ENCODE measurements at places on chromosomes 2 and 18.
A peak's percentile ranks its signal among the peaks of the same experiment; 100 is the strongest.

GRCh38 chr2:223433461-223433860 is 168.7 kb downstream of the SCG2 start:
- no peak for DNase-seq

- no peak for DNase-seq
Measured at GRCh38 chr2:40004336-40004735, 225.3 kb upstream of the THUMPD2 start.

DNA sequence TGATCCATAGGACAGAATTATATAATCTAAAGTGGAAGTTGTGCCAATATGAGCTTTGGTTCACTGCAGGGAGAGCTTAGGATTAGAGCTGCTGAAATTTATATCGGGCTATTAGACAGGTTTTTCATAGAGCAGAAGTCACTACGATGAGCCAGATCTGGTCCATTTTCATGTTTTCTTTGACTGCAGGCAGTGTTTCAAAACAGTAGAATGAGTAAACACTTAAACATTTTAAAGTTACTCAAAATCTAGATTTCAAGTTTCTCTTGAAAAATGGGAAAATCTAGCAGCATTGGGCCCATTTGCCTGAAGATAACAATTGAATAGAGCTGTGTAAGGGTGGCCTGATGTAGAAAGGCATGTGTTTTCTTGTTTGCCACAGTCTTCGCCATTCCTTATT is 14.5 kb upstream of the ADAM23 start:
- no peak for DNase-seq

DNA sequence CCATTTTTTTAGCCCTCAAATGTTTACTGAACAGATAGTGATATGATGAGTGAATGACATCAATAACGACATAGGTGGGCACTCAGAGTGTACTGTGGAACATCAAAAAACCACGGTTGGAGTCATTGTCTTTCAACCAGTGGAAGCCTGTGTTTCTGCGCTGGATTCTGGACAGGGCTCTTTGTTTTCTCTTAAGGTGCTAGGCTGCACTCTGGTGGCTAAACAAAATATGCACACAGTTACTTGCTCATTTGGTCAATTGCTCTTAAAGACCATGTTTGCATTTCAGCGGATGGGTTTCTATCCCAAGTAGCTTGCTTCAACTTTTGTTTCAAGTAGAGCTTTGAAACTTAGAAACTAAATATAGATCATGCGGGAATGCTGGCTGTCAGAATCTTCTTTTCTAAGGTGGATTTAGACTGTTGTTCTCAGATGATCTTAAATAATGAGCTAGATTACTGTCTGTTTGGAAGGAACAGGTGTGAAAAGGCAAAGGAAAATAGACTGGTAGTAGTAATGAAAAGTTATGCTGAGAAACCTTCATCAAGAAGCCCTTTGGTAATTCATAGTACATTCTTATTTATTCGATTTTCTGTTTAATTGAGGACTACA is 48.5 kb upstream of the LYPD6B start:
- peak; percentile 43 for DNase-seq

DNA sequence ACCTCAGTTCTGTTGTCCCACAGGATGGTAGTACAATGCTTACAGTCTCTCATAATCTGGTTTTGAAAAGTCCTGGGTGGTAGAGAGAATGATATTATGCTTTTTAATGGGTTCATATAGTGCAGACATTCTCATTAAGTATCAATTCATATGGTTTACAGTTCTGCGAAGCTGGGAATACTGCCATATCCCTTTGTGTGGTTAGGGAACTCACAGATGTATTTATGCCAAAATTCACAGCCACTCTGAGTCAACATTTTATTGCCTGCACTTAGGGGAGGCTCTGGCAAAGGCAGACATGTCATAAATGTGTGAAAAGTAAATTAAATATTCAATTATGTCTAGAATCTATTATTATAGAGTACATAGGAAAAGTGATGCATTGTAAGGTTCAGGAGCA is 808.2 kb downstream of the SUCLG1 start:
- DNase-seq = no peak

DNA sequence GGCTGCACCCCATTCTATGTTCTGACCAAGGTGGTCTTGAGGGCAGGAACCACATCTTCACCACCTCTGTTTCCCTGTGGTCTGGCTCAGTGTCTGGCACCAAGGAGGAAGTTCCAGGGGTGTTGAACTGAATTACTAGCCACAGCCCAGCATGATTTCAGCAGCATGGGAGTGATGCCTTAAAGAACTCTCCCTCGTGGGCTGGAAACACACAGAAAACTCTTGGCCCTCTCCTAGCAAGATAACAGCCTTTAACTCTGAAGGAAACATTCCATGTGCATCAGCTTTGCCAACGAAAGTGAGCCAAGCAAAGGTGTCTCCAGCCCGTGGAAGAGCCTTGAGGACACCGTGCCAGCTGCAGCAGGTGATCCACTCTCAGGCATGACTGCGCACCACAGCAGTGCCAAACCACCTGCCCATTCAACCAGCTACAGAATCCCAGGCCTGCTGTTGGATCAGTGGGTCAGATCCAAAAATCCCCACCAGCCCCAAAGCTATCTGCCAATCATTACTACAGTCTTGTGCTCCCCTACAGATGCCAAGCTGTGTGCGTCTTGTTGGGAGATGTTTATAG is 124.8 kb downstream of the TTC32 start:
- DNase-seq = no peak

DNA sequence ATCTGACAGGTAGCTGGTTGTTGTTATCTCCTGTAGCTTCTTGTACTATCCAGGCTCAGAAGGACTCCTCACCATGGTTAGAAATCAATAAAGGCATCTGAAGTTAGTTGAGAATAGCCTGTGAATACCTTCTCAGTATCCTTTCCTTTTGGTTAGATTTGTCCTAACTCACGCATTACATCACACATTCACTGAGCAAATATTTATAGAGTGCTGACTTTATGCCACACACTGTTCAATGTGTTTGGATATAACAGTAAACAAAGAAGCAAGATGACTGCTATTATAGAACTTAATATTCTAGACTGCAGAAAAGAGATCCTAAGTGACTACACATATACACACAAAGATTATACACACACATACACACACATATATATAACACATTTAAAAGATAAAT is 889.9 kb upstream of the CHAC2 start:
- DNase-seq = no peak

- no peak for DNase-seq
Measured at GRCh38 chr2:3485166-3485565, 34.2 kb downstream of the ADI1 start.

DNA sequence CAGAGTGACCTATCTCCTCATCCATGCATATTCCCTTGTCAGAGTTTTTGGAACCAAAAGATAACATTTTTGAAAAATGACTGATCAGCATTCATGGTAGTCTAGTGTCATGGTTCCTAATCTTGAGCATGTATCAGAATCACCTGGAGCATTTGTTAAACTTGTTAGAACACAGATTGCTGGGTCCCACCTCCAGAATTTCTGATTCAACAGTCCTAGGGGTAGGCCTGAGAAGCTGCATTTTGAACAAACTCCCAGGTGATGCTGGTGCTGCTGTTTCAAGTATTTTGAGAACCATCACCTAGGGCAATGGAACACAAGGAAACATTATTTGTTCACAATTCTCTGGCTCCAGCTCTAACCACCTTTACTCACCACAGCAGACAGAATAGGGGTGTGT is 21.0 kb downstream of the TMEM200C start:
- DNase-seq = no peak

- DNase-seq = no peak
Measured at GRCh38 chr2:18522484-18523146, 37.8 kb downstream of the RDH14 start.

- DNase-seq = no peak
Measured at GRCh38 chr2:119478188-119478977, 45.9 kb downstream of the SCTR start.

GRCh38 chr2:239668651-239669050 is 267.8 kb upstream of the HDAC4 start:
- no peak for DNase-seq

- DNase-seq = no peak
Measured at GRCh38 chr18:9740071-9740470, 32.0 kb downstream of the RAB31 start.

GRCh38 chr2:217286833-217287232 is 427.0 kb upstream of the TNP1 start:
- no peak for DNase-seq

- DNase-seq = no peak
Measured at GRCh38 chr2:181152226-181152625, 171.8 kb downstream of the UBE2E3 start.

- no peak for DNase-seq
Measured at GRCh38 chr2:209671020-209671680, 100.5 kb upstream of the UNC80 start.

GRCh38 chr2:214014551-214015220 is 396.2 kb upstream of the VWC2L start:
- DNase-seq = no peak

DNA sequence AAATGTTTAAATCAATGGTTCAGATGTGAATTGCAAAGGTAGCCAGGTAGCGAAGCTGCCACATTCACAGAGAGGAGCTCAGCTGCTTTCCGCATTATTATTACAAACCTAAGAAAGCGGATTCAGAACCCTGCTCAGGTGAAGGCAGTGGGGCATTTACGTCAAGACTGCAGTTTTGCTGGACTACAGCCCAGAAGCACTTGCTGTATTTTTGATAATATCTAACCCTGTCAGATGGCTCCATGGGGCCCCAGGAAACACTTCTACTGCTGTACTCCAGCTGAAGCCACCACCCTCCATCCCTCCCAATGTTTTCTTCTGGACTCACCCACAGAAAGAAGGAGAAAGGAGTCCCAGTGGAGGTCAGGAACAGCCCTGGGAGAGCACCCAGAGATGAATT is 96.9 kb downstream of the TPO start:
- no peak for DNase-seq

GRCh38 chr2:180679693-180680092 is 300.7 kb upstream of the UBE2E3 start:
- DNase-seq = no peak

DNA sequence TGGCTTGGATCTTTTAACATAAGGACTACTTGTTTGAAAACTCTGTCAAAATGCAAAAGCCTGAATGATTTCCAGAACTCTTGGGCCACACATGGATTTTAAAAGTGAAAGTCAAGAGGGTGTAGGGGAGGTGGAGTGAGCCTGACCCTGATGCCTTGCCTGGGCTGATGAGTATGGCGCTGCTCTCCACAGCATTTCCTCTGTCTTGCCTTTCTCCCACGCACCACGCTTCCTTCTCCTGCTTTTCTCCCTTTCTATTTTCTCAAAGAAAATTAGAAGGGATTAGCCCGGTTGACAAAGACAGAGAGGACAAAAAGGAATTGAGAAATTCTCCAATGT is 207.0 kb upstream of the CCDC68 start:
- no peak for DNase-seq

GRCh38 chr2:189348369-189348768 is 92.9 kb upstream of the WDR75 start:
- no peak for DNase-seq

- DNase-seq = no peak
Measured at GRCh38 chr2:234399451-234400246, 97.2 kb downstream of the ARL4C start.

DNA sequence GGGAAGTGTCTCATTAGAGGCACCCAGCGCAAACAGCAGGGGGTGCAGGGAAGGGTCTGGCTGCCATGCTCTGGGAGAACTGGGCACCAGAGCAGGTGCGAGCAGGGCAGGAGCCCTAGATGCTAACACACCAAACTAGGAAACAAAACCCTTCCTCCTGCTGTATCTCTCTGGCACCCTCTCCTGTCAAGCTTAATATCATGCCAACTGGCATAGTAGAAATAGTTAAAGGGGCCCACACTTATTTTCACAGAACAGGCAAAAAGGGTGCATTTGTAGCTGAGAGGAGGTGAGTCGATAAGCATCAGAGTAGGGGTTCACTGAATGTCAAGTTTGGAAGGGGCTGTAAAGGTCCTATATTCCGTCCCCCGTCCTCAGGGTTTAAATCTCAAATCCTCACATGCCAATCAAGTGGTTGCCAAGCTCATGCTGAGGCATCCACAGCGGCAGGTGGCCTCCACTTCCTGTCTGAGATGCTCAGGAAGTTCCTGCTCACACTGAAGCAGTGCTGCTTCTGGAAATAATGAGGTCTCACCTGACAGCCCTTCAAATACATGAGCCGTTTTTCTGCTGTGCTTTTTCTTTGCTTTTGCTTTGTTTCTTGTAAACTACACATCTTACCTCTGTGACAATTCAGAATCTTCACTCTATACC is 14.9 kb upstream of the ACKR3 start:
- no peak for DNase-seq

DNA sequence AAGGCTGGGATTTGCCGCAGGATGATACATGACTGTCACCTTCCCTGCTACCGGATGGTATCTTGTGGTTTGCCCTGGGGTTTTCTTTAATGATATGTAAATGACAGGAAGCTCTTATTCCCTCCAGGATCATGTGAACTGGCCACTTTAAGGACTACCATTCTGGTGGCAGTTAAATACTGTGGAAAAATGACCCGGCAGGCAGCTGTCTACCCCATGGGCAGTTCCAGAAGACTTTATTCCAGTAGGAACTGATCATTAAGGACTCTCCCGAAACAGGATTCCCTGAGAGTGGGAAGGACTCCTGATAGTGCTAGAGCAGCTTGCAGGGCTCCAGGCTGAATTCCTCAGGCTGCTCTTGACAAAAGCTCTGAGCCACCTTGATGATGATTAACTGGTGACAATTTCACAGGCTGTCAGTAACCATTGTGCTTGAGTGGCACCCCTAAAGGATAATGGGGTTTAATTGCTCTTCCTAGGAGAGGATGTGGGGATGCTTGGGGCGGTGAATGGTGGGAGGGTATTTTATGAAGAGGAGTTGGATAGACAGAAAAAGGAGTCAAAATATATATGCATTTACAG is 212.0 kb downstream of the CPS1 start:
- DNase-seq = no peak

GRCh38 chr18:7754725-7755181 is 187.6 kb downstream of the PTPRM start:
- DNase-seq = no peak

- DNase-seq = peak; percentile 100
Measured at GRCh38 chr2:24075915-24076848, at the start of gene SF3B6. Gene SF3B6 (minus strand): TSS chr2:24076326. CDS start chr2:24076229, 97 bp downstream.

GRCh38 chr2:23219666-23220065 is 165.3 kb upstream of the KLHL29 start:
- no peak for DNase-seq

DNA sequence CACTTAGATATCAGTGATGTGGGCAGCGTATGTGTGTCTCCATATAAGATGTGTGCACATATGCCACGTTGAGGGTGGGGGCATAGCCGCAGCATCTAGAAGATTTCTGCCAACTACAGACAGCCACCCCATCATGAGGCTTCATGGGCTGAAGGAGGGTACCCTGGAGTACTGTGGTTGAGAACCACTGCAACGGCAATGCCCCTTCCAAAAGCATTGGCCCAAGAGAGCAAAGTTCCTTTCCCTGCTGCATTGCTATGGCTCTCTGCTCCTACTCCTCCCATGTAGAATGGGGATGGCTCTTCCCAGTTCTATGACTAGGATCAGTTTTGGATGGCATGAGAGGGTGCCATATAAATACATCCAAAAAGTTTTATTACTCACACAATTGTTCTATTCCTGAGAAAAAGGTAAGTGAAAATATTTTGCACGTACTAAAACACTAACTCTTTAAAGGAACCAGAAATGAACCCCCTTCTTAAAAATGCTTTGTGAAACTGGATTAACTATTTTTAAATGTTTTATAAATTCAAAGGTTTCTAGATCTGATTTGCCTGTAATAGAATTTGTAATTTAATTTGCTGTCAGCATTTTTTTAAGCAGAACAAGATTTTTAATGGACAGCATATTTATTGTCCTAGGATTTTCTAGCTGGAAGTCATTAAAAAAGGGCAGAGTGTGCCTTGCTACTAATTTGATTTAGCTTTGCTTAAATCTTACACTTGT is 4.4 kb upstream of the RPL31 start:
- no peak for DNase-seq

- DNase-seq = no peak
Measured at GRCh38 chr18:47283476-47283875, 32.0 kb upstream of the SKOR2 start.
